Bronchial smooth muscle cell (primary cell): ENCODE measurements at places on chromosomes 12 and 14. TPM values are rescaled to one million over a fixed set of nuclear protein-coding genes. Genes with fewer than 3 reads are reported as not detected.

ERP27 gene
- not detected in 2 replicates for total RNA-seq

FAIM2 gene
- 3.3 and 8.2 TPM in 2 replicates for total RNA-seq

LRRIQ1 gene
- 0.09 and 0.16 TPM in 2 replicates for total RNA-seq

PLEK2 gene
- 2.6 and 6.5 TPM in 2 replicates for total RNA-seq

ST8SIA1 gene
- total RNA-seq = 3.2 and 11.3 TPM in 2 replicates

PKP2 gene
- total RNA-seq = under 0.01 TPM in 1 of 2 replicates, not detected in the other

KRT83 gene
- total RNA-seq = not detected in 2 replicates

KRT85 gene
- total RNA-seq = not detected in 2 replicates

STON2 gene
- 0.79 and 4.9 TPM in 2 replicates for total RNA-seq

CSRP2 gene
- 4.4 and 4.6 TPM in 2 replicates for total RNA-seq

TRHDE gene
- total RNA-seq = 16.2 and 20.2 TPM in 2 replicates
